ENCODE measurements at places on chromosomes 13 and 19. TPM values are rescaled to one million over a fixed set of nuclear protein-coding genes. Genes with fewer than 3 reads are reported as not detected.

GRCh38 chr13:43749503-43749902 lies 37.3 kb downstream of the ENOX1 start:
- no peaks in the 10 kb centered on the region for H3K36me3 ChIP-seq
- no peak for DNase-seq
- no peaks in the 10 kb centered on the region for H3K4me1 ChIP-seq
- H3K27ac ChIP-seq, result no peak overlapping the region
- H3K4me3 ChIP-seq, result no peak overlapping the region

- H3K4me3 ChIP-seq, result peak overlapping the region; percentile 83
- peak overlapping the region; percentile 87 for H3K27ac ChIP-seq
- H3K27me3 ChIP-seq, result no peaks in the 10 kb centered on the region
These were observed 2.9 kb upstream of the HOOK2 start for GRCh38 chr19:12778017-12778904.

GRCh38 chr13:20305587-20305986 lies 73.5 kb upstream of the GJB6 start:
- no peak for DNase-seq
- no peak overlapping the region for H3K27ac ChIP-seq
- H3K4me1 ChIP-seq, result no peaks in the 10 kb centered on the region
- H3K36me3 ChIP-seq, result no peaks in the 10 kb centered on the region
- peaks cover 26% of the 10 kb centered on the region for H3K27me3 ChIP-seq
- H3K4me3 ChIP-seq, result no peak overlapping the region

DNA sequence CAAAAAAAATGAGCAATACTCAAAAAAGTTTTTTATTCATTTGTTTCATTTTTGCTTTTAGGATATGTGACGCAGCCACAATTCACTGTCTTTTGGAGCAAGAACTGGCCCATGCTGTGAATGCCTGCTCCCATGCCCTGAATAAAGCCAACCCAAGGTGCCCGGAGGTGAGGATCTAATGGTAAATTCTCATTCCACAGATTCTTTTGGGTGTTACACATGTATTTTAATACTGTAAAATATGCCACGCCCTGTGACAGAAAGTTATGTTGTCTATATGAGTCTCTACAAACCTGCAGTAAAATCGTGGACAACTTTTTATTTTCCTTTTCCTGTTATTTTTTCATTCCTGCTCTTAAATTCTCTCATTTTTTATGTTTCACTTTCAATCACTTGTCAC lies 57.5 kb upstream of the AKAP11 start:
- H3K27me3 ChIP-seq, result no peaks in the 10 kb centered on the region
- no peaks in the 10 kb centered on the region for H3K36me3 ChIP-seq
- DNase-seq, result no peak
- no peak overlapping the region for H3K4me3 ChIP-seq
- no peaks in the 10 kb centered on the region for H3K4me1 ChIP-seq

GRCh38 chr13:99507986-99508385 lies 6.7 kb downstream of the TM9SF2 start:
- H3K27ac ChIP-seq, result peak overlapping the region; percentile 84
- DNase-seq, result no peak
- H3K27me3 ChIP-seq, result no peaks in the 10 kb centered on the region

NKPD1 gene
- 0.12 TPM for total RNA-seq

CDX2 gene
- total RNA-seq, result not detected

FCHO1 gene
- 103 TPM for total RNA-seq

All from activated B cell treated with CpG ODN at 0.5 μM for 24 hours (primary cell).